Left ventricle myocardium superior (tissue), 1 donor: ENCODE measurements at places on chromosomes 3 and 15. TPM values are rescaled to one million over a fixed set of nuclear protein-coding genes. Genes with fewer than 3 reads are reported as not detected.

DNA sequence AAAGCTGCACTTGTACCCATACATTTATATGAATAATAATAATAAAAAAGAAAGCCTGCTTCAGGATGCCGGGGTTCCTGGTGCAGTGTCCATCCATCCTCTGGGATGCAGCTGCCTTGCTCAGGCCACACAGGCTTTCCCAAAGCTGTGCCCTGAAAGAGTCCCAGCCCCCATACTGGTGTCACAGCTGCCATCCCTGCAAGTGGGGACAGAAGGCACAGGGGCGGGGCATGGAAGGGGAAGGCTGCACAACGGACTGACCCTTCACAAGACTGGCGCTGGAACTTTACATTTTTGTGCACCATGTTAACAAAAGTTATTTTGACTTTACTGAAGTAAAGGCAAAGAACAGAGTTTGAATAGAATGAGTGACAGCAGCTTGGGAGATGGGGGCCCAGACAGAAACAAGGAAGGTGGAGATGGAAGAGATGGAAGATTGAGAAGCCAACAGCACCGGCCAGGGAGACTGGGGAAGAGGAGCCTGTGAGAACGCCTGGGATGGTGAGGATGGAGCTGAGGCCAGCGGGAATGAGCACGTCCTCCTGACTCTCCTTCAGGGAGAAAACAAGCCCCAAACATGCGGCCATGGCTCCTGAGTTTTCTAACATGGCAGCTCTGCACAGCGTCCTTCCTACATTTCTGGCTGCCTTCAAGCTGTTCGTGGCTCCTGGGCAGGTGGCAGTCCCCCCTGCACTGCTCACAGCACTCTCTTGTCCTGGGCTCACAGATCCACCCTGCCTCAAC, 73.1 kb downstream of the ABTB1 start:
- no peak for DNase-seq

The GPR15 gene
- not detected for total RNA-seq

The KBTBD12 gene
- total RNA-seq: 27.5 TPM

The C2CD4A gene
- total RNA-seq: not detected

The MST1R gene
- total RNA-seq: 2.3 TPM
